ENCODE measurements at places on chromosomes 7 and 10.

DNA sequence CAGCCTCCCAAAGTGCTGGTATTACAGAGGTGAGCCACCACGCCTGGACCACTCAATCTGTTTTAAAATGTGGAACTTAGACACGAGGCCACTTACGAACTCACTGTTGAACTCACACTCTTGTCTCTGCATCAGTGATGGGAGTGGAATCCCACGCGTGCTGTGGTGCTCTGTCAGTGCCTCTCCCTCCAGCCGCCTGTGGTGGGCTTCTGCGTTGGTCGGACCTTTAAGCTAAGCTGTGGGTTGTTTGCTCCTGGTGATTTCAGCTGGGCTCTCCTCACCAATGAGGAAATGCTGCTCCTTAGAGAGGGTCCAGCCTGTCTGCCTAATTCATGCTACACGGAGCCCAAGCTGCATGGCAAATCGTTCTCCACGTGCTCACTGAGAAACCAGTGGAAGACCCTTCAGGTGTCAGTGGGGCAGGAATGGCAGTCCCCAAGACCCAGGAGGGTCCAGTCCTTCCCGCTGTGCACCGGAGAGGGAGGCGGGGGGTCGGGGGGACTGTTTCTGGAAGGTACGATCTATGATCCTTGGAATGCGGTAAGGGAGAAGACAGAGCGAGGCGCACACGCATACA lies 17.9 kb upstream of the PRKAR1B start:
- DNase-seq, result no peak

DNA sequence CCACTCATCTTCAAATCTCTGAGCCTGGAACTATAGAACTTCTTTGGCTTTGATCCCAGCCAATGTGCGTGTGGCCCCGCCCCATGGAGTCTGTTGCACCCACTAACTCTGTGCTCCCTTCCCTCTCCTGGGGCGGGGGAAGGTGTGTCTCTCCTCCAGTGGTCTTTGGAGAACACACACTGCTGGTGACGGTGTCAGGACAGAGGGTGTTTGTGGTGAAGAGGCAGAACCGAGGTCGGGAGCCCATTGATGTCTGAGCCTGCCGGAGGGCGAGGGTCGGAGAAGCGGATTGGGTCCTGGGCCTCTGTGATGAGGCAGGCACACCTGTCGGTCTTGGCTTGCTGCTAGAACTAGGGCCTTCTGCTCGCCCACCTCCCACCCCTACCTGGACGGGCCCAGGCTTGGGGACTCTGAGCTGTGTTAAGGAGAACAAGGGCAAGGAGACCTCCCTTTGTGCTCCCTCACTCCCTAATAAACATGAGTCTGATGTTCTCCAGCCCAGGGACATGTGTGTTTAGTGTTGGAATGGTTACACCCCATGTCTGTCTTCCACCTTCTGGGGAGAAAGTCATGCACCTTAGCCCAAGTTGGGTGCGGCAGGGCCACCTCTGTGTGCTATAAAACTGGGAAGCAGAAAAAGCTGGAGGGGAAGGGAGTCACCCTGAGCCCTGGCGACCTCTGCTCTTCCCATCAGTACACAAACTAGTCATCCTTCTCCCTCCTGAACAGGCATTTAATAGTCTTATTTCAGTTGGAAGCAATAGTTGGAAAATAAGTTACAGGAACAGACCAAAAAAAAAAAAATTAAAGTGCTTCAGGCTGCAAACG lies 4.6 kb downstream of the TRAPPC14 start:
- no peak for DNase-seq

DNA sequence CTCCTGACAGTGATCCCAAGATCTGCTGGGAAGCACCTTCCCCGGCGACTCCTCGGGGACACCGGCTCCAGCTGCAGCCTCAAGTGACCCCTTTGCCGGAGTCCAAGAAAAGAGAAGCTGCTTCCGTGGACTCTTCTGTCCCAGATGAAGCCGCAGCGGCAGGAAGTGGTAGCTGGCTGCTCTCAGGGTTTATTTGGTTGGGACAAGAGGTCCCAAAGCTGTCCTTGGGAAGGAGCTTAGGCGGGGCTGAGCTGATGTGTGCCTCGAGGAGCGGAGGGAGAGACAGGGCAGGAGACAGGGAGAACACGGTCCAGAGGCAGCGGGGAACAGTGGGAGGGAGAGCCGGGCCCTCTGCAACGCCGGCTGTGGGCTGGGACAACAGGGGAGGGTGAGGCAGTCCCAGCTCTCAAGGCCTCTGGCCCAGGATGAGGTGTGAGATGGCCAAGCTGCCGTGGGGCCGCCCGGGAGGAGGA lies 13.1 kb upstream of the FAM20C start:
- no peak for DNase-seq

DNA sequence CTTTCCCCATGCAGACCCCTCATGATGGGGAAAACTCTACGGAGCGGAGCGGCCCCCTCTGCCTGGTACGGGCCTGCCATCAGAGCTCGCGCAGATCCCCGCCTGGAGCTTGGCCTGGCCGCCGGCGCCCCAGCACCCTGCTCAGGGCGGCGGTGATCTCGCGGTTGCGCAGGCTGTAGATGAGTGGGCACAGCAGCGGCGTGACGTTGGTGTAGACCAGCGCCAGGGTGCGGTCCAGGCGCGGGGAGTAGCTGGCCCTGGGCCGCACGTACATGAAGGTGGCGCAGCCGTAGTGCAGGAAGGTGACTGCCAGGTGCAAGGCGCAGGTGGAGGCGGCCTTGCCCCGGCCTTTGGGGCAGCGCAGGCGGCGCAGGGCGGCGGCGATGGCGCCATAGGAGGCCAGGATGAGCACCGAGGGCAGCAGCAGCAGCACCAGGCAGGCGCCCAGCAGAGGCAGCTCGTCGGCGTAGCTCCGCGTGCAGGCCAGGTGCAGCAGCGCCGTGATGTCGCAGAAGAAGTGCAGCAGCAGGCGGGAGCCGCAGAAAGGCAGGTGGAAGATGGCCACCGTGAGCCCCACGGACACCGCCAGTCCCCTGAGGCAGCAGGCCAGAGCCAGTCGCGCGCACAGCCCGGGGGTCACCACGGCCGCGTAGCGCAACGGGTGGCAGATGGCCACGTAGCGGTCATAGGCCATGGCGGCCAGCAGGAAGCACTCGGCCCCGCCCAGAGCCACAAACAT lies 33.4 kb downstream of the TAS2R41 start:
- DNase-seq, result no peak

GRCh38 chr7:134613623-134614347 lies 32.9 kb upstream of the BPGM start:
- DNase-seq, result peak; percentile 98

DNA sequence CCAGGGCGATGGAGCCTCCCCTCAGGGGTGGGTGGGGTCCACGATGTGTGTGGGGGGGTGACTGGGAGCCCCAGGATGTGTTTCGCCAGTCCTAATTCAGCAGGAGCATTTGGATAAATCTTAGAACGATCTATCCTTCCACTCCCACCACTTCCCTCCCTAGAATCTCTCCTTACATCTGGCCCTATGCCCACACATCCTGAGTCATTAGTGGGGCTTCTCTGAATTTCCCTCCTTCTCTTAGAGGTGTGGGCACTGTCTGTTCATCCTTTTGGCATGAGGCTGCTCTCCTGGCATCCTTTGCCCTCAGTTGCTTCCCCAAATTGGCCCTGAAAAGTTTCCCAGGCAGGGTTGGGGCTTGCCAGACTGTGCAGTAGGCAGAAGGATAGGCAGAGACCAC lies 1.6 kb downstream of the GHRHR start:
- DNase-seq, result peak; percentile 14

- DNase-seq, result no peak
Measured at GRCh38 chr10:120689777-120690529, 161.2 kb upstream of the WDR11 start.

DNA sequence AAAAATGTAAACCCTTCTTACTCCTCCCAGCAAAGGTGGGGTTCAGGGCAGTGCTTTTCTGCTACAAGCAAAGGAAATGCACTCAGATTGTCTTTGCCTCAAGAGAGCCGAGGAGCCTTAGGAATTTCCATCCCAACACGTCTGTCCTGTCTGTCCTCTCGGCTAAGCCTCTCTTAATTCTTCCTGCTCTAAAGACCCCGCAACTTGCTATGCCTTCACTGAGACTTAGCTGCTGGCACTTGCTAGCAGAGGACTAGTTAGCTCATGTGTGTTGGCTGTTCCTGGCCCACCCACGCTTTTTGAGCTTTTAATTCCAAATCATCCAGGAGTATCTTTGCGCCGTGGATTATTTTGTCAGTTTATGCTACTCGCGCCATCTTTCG lies 481 bp upstream of the NPM3 start:
- peak; percentile 7 for DNase-seq

DNA sequence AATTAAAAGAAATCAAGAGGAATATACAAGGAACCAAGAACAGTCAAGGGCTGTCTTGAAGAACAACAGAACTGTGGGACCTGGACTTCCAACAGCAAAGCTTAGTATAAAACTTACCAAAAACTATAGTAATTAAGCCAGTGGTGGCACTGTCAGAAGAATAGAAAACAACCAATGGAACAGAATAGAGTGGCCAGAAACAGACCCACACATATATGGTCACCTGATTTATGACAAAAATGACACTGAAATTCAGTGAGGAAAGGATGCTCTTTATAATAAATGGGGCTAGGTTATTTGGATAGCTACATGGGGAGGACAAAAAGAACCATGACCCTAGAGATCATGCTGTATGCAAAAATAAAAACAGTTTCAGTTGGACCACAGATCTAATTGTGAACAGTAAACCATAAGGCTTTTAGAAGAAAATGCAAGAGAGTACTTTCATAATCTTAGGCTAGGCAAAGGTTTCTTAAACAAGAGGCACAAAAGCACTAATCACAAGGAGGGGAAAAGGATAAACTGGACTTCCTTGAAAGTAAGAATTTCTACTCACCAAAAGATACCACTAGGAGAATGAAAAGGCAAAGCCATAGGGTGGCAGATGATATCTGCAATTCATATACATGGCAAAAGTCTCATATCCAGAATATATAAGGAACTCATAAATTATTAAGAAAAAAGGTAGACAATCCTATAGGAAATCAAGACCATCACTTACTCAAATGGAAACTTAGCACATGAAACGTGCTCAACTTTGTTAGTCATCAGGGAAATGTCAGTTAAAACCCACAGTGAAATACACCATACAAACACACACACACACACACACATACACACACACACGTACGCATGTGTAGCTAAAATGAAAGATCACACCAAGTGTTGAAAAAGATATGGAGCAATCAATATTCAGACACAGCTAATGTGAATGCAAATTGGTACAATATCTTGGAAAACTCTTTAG lies 20.8 kb downstream of the HYCC1 start:
- DNase-seq, result no peak

GRCh38 chr7:71479231-71479630 lies 347.3 kb downstream of the GALNT17 start:
- DNase-seq, result no peak

DNA sequence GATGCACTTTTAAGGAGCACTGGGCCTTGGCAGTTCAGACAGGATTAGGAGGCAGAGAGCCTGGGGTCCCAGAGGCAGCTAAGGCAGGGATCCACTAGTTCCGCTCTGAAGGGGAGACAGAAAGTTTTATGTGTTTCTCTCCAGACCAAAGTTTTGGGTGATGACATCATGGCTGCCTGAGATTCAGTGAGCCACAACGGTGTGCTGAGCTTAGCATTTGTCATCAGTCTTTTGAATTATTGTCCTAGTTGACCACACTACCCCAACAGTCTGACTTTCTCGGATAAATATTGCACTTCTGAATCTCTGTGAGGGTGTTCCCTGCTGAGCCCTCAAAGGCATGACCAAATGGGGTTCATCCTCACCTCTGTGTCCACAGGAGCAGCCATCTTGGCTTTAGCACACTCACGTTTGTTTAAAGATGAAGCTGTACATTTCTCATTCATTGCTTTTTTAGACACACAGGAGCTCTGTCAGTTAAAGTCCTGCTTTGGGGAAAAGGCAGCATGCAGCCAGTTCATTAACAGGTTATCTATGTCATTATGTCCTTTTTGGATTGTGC lies 297.7 kb upstream of the LRGUK start:
- peak; percentile 55 for DNase-seq
